ENCODE measurements at places on chromosomes 2 and 18. TPM values are rescaled to one million over a fixed set of nuclear protein-coding genes. Genes with fewer than 3 reads are reported as not detected.
A peak's percentile ranks its signal among the peaks of the same experiment; 100 is the strongest.

- DNase-seq = no peak
Measured at GRCh38 chr2:220071696-220072095, 444.3 kb downstream of the SLC4A3 start.

- DNase-seq = no peak
Measured at GRCh38 chr2:24833821-24834732, 40.9 kb downstream of the CENPO start.

DNA sequence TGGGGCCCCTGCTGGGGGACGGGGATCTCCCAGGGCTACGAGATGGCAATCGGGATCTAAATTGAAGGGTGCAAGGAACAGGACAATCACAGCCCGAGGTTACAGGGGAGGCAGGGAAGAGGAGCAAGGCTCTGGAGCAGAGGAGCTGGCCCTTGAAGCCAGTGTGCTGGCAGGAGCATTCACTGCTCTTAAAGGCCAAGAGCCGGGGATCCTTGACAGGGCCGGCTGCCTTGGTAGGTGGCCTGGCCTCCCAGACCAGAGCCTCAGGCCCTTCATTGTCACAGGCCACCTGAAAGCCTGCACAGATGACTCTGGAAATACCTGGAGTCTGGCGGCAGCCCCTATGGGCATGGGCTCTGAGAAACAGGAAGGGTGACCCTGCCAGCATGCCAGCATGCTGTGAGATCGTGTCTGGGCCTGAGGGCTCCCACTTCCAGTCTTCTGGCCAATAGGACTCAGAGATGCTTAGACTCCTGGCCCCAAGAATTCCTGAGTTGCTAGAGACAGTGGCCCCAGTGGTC is 38.7 kb downstream of the PDIA6 start:
- DNase-seq = no peak

DNA sequence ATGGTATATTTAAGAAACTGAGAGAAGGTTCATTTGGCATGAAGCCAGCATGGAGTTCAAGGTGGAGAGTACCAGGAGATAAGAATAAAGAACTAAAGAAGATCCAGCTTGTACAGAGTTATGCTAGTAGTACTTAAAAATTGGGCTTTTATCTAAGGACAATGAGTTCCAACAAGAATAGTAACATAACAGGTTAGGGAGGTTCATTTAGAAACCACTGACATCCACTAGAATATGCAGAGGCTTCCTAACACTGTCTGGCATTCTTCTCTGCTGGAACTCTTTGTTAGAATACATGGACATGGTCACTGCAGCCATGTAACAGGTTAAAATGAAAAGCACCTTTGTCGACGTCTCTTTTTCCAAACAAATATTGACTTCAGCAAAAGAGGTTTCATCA is 42.6 kb upstream of the DSC1 start:
- no peak for DNase-seq

DNA sequence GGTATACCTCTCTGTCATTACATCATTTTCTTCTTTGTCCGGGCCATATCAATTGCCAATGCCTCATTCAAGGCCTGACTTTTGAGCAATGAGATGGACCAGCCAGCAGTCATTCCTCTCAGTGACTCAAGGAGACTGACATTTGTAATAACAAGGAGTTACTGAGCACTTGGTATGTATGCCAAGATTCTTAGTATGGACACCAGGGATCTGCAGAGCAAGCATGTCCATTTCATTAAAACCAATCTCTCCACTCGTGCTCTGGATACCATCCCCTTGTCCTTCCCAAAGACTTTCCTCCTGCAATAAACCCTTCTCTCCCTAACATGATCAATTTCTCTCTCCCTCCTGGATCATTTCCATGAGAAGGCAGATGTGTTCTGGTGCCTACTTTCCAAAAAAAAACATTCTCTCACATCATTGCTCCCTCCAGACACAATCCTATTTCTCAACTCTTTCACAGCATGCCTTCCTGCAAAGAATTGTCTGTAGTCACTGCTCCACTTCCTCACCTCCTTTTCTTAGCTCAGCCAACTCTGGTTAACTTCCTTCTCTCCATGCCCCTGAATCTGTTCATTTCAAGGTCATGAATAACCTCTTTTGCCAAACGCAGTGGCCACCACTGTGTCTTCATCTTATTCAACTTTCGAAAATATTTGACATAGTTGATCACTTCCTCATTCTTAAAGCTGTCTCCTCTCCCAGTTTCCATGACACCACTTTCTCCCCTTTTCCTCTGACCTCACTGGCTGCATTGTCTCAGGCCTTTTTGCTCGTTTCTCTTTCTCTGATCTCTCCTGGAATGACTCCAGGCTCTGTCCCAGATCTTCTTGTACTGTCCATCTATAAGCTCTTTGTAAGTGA is 102.8 kb upstream of the CYP1B1 start:
- no peak for DNase-seq

DNA sequence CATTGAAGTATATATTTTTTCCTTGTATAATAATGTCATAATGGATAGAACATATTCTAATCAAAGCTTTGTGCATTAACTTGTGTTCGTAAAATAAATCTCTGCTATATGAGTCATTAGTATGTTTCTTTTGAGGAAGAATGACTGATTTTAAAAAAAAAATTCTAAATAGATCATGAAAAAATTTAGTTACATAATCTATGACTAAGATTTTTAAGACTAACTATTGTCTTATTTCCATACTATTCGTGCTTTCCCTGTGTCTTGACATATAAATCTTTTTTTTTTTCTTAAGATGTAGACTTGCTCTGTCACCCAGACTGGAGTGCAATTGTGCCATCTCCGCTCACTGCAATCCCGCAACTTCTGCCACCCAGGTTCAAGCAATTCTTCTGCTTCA is 226.1 kb downstream of the DSEL start:
- DNase-seq = no peak

DNA sequence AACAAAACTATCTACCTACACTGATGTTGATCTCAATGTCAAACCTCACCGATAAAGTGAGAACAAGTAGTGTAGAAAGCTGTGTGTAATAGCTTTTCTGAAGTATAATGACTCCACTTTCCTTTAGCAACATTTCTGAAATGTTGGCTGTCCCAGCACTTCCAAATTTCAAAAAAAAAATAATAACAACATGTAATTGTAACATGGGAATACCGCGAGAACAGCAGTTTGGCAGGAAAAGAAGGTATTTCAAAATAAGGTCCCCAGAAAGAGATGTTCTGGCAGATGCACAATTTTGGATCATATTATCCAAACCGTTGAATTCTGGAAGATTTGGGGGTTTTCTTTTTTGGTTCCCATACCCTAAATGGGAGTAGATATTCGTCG is 352.0 kb downstream of the ARHGAP15 start:
- DNase-seq = no peak

- DNase-seq = peak; percentile 45
Measured at GRCh38 chr2:111117598-111118480, 2.9 kb upstream of the BCL2L11 start.

- DNase-seq = no peak
Measured at GRCh38 chr2:48328159-48328809, 201.7 kb upstream of the STON1 start.

- DNase-seq = no peak
Measured at GRCh38 chr2:5594249-5594695, 97.9 kb upstream of the SOX11 start.

GRCh38 chr2:114421781-114422180 is 20.7 kb upstream of the DPP10 start:
- DNase-seq = no peak

DNA sequence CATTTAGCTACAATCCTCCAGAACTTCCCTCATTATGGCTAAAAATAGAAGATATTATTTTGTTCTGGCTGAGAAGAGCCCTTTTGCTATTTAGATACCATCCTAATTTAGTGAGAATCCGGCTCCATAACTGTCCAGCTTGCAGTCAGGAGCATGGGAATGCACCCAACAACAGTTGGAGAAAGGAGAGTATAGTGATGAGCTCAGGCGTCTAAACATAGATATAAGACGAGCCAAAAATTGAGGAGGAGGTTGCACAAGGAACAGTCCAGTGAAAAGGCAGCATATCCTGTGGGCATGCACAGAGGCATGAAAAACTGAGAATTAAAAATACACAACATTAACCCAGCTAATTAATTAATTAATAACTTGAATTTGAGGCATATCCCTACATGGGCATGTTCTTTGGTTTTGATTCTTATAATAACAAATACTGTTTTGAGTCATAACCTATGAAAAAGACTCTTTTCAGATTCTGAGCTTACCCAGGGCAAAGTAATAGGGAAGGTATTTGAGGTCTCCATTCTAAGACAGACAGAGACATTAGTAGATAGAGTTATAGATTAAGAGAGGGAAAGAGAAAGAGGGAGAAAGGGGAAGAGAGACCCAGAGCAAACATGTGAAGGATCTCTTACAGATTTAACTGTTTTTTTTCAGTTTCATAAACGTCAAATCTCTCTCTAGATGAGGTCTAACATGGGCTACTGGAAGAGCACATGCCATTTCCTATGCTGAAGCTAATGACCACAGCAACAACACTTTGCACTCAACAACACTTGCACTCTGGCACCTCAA is 311.2 kb downstream of the OSR1 start:
- no peak for DNase-seq

DNA sequence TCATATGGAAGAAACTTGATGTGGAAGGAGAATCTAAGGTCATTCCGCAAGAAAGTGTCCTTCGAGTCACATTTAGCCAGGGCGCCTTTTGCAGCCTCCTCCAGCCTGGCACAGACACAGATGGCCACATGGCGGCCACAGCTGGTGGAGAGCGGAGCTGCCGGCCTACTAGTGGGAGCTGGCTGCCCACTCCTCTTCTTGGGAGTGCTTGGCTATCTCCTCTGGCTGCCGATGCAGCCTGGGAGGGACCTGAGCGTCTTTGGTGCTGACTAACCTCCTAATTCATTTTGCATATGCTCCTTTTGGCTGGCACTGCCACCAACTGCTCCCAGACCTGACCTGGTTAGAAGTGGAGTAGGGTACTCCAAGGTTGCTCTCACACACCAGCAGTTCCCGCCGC is 199.3 kb upstream of the MYT1L start:
- DNase-seq = no peak

DNA sequence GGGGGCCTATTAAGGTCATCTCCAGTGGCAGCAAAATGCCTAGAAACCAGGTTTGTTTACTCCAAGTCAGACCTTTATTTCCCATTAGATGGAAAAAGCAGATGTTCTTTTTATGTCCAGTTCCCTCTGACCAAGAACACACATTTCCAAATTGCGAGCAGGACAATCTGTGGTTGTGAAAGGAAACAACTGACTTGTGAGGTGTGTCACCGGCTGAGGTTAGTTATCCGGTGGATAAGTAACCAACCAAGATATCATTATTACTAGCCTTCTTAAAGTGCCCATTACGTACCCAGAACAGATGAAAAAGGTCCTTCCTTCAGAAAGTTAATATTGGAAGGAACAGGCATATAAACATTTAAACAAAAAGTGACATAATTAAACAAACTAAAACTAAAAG is 112.9 kb downstream of the THADA start:
- DNase-seq = no peak

GRCh38 chr2:41896186-41896846 is 151.5 kb upstream of the PKDCC start:
- DNase-seq = no peak

The DES gene
- total RNA-seq = not detected

The EML6 gene
- 25.3 TPM for total RNA-seq

The STK36 gene
- total RNA-seq = 29.2 TPM

The IL1F10 gene
- total RNA-seq = not detected

The FBLN7 gene
- 0.71 TPM for total RNA-seq

The SLC4A3 gene
- not detected for total RNA-seq

The MAL gene
- total RNA-seq = not detected

The VAMP8 gene
- 145 TPM for total RNA-seq

The INPP5D gene
- total RNA-seq = 247 TPM
